ENCODE measurements at places on chromosomes 12 and 14.
A peak's percentile ranks its signal among the peaks of the same experiment; 100 is the strongest.

- DNase-seq, result no peak
Measured at GRCh38 chr14:43949400-43949799, 557.7 kb downstream of the FSCB start.

DNA sequence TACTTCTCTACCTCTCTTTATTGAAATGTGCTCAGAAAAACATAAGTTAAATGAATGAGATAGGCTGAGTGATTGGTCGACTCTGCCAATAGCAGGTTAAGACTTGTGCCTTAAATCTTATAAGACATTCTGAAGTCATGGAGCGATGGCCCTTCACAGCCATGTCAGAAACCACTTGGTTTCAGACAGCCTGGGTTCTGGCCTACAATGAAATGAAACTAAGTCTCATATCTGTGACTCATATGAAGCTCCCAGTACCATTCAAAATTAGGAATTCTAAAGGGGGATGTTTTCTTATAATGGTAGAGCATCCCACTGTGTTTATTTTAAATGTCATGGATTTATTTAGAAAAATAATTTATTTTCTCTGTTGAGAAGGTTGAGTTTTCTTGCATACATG lies 42.6 kb downstream of the PLXNC1 start:
- DNase-seq, result no peak

- DNase-seq, result no peak
Measured at GRCh38 chr14:50766338-50766886, 64.5 kb downstream of the NIN start.

GRCh38 chr14:43438056-43438455 lies 1069.0 kb downstream of the FSCB start:
- no peak for DNase-seq

- no peak for DNase-seq
Measured at GRCh38 chr12:11496157-11496851, 100.9 kb upstream of the PRB2 start.

- peak; percentile 35 for DNase-seq
Measured at GRCh38 chr12:89756585-89757398, 48.2 kb upstream of the ATP2B1 start.

DNA sequence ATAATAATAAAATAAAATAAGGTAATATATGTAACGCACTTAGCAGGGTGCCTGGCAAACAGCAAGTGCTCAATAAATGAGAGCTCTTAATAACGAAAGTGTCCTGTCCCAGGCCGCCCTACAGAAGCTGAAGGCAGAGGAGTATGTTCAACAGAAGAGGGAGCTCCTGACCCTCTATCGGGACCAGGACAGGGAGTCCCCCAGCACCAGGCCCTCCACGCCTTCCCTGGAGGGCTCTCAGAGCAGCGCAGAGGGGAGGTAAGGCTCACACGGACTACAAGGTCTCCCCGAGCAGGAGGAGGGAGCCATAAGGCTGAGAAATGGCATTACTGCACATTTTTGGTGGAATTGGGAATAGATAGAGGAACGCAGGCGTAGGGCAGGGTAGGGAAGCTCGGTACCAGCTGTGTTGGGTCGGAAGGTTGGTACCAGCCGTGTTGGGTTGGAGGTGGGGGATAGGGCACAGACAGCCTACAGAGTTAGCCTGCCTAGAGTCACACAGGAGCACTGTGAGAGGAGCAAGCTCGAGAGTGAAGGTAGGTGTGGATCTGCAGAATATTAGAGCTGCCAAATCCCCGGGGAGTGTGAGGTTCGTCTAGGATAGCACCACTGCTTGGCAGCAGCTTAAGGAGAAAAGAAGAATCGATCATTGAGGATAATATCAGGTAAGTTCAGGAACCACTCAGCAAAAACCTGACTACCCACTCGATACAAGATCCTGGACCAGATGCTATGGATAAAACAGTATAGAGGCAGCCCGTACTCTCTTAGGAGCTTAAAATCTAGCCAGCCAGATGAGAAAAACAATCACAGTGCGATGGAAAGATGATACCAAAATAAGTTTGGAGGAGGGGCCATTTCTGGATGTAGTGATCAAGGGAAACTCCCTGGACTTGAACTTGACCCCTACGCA lies 15.3 kb downstream of the TNFRSF1A start:
- no peak for DNase-seq

DNA sequence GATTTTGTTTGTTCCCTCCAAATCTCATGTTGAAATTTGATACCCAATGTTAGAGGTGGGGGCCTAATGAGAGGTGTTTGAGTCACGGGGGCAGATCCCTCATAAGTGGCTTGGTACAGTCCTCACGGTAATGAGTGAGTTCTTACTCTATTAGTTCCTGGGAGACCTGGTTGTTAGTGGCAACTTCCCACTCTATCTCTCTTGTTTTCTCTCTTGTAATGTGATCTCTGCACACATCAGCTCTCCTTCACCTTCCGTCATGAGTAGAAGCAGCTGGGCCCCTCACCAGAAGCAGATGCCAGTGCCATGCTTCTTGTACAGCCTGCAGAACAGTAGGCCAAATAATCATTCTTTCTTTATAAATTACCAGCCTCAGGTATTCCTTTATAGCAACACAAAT lies 29.6 kb upstream of the KCNK10 start:
- no peak for DNase-seq

GRCh38 chr12:94187361-94187760 lies 39.0 kb downstream of the PLXNC1 start:
- no peak for DNase-seq

DNA sequence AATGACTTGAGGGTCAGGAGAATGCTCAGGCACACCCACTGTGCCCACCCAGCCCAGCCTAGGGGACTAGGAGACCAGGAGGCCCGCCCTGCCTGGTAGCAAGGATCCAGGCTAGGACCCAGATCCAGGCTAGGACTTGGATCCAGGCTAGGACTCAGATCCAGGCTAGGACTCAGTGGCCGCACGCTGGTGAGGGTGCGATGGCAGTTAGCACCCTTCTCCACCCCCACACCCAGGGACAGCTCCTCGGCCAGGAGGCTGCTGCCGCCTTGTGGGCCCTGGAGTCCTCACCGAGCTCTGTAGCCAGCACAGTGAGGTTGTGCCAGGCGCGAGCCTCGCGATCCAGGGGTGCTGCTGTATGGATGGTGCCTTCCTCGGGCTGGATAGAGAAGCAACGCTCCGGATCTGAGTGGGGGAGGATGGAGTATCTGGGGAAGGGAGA lies 5.1 kb downstream of the CDH24 start:
- no peak for DNase-seq

DNA sequence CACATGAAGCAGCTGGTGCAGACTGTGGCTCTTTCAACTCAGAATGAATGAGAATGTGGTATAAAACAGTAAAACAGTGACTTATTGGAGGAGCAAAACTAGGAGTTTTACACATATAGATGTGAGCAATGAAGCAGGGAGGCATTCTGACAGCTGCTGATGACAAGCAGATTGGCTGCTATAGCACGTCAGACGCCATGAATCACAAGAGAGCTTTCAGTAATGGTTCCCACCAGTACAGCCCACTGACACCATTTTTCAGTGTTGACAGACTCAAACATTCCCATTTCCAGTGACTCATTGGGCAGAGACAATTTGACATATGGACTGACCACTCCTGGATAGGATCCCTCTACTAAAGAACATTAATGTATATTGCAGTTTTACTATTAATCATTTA lies 24.6 kb upstream of the FSCB start:
- no peak for DNase-seq

- peak; percentile 89 for DNase-seq
Measured at GRCh38 chr12:121240484-121241101, 30.7 kb downstream of the P2RX4 start.

DNA sequence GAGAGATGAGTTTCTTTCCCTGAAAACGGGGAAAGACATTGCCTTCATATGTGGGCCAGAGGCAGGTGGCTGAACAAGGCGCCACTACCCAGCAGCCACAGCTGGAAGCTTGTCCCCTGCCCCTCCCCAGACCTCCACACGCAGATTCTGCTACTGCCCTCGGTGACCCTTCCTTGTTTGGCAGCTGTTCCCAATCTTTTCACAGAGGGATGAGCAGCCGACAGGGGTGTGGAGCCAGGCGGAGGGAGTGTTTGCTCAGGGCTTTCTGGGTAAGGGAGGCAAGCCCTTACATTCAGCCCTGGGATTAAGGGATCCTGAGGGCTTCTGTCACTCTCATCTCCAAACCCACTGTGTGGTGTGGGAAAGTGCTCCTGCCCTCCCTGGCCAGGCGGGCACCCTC lies 4.5 kb upstream of the KRT4 start:
- DNase-seq, result no peak

DNA sequence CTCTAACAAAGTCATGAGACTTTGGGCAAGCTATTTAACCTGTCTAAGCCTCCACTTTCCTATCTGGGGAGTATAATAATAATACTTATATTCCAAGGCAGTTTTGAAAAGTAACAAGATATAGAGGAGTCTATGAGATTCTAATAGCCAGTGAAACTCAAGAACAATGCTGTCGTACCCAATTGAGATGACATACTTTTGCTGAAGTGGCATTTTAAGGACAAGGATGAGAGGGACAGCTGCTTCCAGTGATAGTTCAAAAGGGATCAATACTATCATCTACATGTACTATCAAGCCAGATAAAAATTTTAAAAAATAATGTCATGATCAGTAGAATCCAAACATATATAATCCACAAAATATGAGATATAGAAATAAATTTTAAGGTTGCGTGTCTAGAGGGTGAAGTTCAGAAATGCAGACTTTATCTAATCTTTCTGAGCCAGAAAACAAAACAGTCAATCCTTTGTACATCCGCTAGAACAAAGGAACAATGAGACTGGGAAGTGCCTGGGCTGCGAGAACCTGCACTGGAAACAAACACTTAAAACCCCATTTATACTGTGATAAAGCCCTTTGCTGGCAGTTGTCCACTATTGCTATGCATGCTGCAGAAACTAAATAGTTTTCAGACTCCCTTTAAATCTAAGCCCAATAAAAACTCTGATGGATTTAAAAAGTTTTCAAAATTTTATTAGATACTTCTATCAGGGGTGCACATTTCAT lies 38.6 kb downstream of the PTPRB start:
- DNase-seq, result no peak

GRCh38 chr12:62259631-62259992 lies 592 bp upstream of the USP15 start:
- no peak for DNase-seq

GRCh38 chr14:101602466-101602840 lies 41.2 kb downstream of the DIO3 start:
- DNase-seq, result no peak

GRCh38 chr14:58899317-58899713 lies 261.6 kb downstream of the DACT1 start:
- DNase-seq, result no peak

GRCh38 chr14:67749341-67750084 lies 47.8 kb downstream of the RDH12 start:
- DNase-seq, result no peak

GRCh38 chr14:22505697-22506377 lies 83.2 kb downstream of the DAD1 start:
- no peak for DNase-seq

DNA sequence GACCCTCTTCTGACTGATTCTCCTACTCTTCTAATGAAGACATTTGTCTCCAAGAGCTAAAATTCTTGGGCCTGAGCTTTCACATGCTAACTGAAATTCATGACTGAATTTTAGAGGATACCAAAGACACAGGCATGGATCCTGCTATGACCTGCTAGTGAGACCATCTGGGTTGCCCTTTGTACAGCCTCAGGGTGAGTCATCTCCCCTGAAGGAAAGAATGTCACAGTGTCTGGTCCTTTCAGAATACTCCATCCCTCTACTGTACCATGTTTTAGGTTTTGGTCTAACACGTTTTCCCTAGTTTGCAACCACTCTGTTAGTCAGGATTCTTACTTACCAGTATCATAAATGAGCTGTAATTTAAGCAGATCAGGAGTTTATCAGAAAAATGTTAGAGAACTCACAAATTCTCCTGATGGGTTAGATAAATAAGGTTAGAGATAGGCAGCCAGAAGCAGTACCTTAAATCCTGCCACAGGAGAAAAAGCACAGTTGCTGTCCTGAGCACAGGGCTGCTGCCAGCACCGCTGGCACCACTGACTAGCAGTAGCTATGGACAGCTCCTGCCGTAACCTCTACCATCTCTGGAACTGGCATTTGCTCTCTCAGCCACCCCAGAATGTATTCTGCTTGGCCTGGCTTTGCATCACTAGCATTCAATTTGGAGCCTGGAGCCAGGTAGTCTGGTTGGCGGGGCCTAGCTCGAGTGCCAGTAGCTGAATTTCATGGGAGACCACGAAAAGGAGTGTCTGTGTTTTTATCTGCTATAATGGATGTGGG lies 127.6 kb downstream of the ANO6 start:
- no peak for DNase-seq

GRCh38 chr14:104599446-104599845 lies 5.1 kb downstream of the TMEM179 start:
- DNase-seq, result no peak

GRCh38 chr14:102111101-102111500 lies 24.3 kb upstream of the HSP90AA1 start:
- no peak for DNase-seq

GRCh38 chr14:92792885-92793284 lies 1.2 kb upstream of the GOLGA5 start:
- DNase-seq, result no peak

- no peak for DNase-seq
Measured at GRCh38 chr14:71666571-71667145, 265.6 kb upstream of the RGS6 start.

GRCh38 chr14:100989924-100990323 lies 86.4 kb upstream of the RTL1 start:
- no peak for DNase-seq

- no peak for DNase-seq
Measured at GRCh38 chr14:55448141-55448614, 7.8 kb upstream of the TBPL2 start.

- DNase-seq, result no peak
Measured at GRCh38 chr12:121050725-121051124, 11.7 kb upstream of the OASL start.

DNA sequence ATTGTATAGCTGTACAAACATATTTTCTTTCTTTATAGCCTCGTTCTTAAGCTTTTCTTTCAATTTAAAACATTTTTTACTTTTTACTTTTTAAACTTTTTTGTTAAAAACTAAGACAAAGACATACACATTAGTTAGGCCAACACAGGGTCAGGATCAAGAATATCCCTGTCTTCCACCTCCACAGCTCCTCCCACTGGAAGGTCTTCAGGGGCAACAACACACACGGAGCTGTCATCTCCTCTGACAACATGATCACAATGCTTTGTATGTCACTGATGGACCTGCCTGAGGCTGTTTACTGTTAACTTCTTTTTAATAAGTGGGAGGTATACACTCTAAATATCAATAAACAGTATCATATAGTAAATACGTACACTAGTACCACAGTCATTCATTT lies 191.3 kb downstream of the SYT10 start:
- no peak for DNase-seq
